Activated CD4-positive, alpha-beta T cell treated with anti-CD3 and anti-CD28 coated beads, Interleukin-2, amount 50 U/mL, for 4 hours (primary cell): ENCODE measurements at places on chromosomes 16 and 17.

- DNase-seq: no peak
Observed at GRCh38 chr16:10812312-10813098, 6.1 kb downstream of the TVP23A start.

DNA sequence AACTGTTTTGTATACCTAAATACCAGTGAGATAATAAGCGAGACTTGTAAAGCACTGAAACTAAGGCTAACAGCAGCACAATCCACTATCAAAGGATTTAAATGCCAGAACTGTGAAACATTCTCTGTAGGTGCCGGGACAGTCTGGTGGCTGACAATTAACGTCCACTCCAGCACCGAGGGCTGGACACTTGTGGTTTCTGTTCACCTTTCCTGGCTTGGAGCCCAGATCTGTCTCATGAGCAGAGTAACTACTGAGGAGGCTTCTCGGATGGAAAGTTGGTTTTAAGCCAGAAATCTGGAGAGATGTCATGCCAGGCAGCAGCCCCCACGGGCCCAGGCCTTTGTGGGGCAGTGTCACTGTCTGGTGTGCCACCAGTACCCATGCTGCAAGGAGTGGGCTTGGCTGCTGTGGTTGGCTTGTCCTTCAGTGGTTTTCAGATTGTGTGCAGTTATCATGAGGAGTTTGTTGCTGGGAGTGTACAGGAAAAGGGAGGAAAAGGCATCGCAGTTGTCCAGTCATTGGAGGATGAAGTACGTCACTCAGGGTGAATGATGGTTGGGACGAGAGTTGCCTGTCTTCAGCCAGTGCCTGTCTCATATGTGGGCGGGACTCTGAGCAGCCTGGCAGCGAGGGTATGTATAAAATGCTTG is 35.5 kb downstream of the UBN1 start:
- no peak for DNase-seq

DNA sequence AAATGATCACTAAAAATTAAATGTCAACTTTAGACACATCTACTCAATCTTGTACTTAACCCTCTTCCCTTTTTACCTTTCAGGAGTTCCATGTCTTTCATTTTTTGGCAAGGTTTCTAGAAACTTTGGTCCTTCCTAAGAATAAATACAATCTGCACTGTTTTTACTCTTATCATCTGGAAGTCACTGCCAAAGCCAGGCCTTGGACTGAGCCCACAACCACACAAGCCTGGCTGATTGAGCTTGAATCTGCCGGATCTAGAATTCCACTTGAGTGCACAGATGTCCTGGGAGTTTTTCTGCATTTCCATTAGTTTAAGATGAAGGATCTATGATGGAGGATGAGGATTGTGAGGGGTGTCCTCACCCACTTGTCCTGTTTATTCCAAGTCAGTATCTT is 126.1 kb downstream of the VPS53 start:
- no peak for DNase-seq

- no peak for DNase-seq
Observed at GRCh38 chr17:42203354-42203753, 9.1 kb upstream of the GHDC start.

DNA sequence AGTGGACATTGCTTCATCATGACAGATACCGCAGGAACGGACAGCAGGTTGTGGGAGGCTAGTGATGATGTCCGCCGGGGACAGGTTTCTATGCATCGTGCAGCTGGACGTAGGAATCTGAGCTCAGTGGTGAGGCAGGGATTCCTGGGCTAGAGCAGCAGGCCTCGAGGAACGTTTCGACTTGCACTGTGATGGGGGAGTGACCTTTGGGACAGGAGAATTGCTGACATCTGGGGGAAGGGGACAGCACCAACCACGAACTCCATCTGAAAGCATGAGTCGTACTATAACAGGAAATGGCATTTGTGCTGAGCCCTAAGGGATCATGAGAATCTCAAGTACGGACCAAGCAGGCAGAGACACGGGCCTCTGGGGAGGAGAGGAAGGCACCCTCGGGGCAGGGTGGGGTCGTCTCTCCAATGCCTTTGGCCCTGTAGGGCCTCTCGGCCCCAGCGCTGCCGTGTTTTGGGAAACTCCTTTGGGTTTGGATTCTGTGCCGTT is 65.8 kb upstream of the ENDOV start:
- DNase-seq: no peak

DNA sequence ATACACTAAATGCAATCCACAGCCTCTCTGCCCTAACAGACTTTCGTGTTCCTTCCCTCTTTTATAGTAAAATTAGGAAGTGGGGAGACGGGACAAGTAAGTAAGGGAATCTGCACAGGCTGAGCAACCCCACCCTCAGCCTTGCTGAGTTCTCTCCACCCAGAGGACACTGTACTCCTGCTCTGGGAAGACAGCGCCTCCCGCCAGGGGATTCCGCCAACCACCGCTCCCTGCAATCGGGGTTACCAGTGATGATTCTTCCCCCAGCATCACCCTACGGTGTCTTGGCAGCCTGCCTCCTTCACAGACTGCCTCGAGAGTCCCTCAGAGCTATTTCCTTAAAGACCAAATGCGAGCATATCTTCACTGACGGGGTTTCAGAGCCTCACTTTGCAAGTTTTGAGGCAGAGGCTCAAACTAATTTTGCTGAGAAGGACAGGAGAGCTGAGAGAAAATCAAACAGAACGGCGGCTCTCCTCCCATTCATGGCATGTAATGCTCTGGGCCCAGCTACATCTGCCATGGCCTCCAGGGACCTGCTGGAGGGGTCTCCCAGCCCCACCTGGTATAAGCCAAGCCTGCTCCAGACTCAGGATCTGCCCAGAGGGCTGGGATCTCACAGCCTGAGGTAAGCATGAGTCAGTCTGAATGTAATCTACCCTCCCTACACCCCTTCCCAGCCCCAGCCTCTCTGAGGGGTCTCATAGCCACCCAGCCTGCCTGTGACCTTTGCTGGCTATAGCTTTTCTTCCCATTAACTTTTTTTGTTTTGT is 22.7 kb upstream of the ASGR2 start:
- no peak for DNase-seq

- DNase-seq: no peak
Observed at GRCh38 chr16:9612267-9612666, 520.8 kb downstream of the HAPSTR1 start.

- no peak for DNase-seq
Observed at GRCh38 chr17:227078-227945, 45.9 kb upstream of the DOC2B start.

DNA sequence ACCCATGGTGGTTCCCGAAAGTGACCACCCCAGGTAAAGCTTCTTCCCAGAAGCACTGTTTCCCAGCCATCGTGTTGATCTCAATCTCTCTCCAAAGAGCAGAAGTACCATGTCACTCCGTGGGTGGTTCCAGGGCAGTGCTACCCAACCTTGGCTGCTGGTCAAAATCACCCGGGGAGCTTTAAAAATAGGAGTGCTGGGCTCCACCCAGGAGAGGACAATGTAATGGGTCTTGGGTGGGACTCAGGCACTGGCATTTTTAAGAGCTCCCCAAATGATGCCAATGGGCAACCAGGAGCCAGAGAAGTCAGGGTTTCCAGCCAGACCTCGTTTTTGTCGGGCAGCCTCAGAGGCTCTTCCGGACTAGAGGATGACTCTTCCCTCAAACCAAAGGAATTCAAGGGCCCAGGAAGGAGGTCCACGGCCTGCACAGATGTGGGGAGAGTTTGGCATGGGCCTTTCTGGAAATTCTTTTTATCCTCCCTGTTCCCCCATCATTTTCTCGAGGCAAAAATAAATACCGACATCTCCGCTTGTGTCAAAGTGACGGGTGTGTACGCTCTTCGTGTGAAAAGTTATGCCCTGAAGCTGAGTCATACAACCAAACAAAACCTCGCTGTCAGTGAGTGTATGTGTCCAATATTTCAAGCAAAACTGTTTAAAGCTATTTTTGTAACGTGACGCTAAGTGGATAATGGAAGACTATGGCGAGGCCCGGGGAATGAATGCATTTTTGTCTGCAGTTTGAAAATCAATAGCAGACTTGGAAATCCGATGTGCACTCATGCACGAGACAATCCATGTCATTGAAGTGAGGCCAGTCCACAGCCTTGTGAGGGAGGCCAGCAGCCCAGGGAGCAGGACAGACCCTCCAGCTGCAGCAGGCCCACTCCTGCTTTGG is 364.1 kb downstream of the FOXL1 start:
- no peak for DNase-seq

DNA sequence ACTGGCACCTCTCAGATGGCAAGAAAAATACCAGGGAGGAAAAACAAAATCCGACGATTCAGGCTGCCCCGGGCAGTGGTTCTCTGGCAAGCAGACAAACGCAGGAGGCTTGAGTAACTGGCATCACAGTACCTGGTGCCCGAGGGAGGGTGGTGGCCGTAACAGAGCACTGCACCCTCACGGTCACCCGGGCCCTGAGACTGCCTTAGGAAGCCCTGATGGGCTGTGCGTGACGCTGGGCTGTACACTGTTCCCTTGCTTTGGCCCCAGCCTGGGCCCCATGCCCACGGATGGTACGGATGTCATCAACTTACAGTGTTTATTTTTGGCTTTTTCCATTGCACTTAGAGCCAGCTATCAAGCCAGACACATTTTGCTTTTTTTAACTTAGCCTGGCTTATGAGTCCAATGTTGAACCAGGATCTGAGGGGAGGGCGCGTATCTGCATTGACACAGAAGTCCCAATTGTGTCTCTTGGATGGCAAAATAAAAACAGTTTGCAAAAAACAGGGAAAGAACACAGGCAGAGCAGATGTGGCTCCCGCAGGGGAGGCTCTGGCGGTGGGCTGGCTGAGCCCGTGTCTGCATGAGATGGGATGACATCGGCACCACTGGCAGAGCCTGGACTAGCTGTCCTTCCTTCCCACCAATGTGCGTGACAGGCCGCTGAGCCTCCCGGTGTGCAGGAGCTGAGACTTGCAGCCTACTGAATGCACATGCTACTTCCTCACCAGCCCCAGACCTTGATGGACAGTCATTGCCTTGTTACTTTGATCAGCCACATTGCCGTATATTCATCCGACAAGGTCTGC is 287.7 kb downstream of the FOXL1 start:
- DNase-seq: no peak

GRCh38 chr17:50372222-50372757 is 694 bp downstream of the MRPL27 start:
- DNase-seq: no peak

DNA sequence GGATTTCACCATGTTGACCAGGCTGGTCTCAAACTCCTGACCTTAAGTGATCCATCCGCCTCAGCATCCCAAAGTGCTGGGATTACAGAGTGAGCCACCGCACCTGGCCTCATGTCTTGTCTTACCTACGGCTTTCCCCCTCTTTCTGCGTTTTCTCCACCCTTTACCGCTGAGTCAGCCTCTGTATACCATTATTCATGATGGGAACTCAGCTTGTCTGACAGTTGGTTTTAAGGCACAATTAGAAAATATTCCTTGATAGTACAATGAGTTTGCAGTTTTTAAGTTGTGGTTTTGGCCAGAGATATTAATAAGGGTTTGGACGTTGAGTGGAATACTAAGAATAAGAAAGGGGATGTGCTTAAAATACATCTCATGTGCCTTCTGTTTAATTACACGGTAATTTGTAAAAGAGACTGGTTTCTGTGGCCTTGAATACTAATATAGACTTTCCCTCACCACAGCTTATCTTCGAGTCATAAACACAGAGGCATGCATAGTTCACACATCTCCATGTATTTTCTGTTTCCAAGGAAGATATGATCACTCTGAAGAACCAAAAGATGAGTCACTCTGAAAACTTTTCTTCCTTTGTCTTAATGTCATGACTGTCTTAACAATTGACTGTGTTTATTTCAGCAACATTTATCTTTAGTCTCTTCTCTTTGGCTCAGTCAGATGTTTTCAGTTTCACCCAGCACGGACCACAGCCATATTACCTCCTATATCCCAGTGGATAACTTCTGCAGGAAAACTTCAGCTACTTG is 54.4 kb downstream of the PITPNC1 start:
- no peak for DNase-seq

DNA sequence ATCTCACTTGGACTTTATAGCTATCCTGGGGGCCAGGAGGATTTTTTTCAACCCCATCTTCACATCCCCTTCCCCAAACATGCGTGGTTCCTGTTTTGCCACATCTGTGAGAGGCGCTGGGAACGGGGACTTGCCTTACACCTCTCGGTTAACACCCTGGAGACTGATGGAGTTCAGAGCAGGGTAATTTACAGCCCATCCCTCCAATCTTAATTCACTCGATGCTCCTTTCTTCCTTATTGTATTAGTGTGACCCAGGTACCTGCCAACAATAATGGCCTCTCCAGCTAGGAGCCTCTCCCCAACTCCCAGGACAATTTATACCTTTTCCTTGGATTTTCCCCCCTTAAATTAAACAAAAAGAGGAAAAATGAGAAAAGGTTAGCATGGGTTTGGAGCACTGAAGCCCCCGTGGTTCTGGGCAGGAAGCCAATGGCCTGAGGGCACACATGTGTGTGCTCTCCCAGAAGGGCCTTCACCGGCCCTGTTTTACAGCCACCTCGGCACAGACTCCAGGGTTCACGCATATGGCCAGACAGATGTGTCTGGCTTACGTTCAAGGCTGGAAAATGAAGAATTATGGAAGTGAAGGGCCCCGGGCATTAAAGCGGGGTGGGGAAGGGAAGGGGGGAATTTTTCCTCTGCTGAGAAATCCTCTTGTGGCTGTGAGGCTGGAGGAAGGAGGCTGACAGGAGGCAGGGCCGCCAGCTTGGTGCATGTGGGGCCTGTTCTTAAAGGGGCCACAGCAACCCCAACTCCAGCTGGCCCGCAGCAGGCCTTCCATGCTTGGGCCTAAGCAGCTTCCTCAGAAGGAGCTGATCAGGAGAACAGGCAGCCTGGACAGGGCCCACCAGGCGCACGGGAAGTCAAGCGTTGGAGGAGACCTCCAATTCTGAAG is 21.4 kb downstream of the HIC1 start:
- no peak for DNase-seq

DNA sequence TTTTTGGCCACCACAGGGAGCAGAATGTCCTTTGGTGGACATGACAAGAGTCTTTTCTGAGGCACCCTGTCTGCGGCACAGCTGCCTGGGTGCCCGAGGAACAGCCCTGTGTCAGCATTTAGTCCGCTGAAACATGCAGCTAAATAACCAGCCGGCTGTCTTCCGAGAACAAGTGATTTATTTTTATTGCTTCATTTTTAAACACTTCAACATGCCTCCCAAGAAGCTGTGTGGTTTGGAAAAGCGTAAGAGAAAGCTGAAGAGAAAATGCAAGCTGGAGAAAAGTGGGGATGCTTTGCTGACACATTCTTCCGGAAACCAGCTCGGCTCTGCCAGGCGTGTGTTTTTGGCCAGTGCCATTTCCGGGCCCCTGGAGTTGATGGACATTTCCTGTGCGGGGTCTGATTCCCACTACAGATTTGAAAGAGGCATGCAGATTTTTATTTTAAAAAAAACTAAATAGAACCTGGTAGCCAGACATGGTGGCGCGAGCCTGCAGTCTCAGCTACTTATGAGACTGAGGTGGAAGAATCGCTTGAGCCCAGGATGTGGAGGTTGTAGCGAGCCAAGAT is 94.7 kb downstream of the SEC14L1 start:
- no peak for DNase-seq

GRCh38 chr17:9213303-9213640 is 192.0 kb downstream of the NTN1 start:
- DNase-seq: no peak

- DNase-seq: peak; percentile 46
Observed at GRCh38 chr17:4498461-4499397, at the start of gene SPNS2. TSS of gene SPNS2 (plus strand) at chr17:4498881. CDS start at chr17:4499048, 167 bp downstream.

- peak; percentile 67 for DNase-seq
Observed at GRCh38 chr17:40323391-40324381, 14.7 kb downstream of the RARA start.
